ENCODE measurements at places on chromosomes 13 and 19. TPM values are rescaled to one million over a fixed set of nuclear protein-coding genes. Genes with fewer than 3 reads are reported as not detected.
A peak's percentile ranks its signal among the peaks of the same experiment; 100 is the strongest.

Gene ZNF429
- total RNA-seq, result 55.7 TPM

Gene SAFB2
- total RNA-seq, result 104 TPM

DNA sequence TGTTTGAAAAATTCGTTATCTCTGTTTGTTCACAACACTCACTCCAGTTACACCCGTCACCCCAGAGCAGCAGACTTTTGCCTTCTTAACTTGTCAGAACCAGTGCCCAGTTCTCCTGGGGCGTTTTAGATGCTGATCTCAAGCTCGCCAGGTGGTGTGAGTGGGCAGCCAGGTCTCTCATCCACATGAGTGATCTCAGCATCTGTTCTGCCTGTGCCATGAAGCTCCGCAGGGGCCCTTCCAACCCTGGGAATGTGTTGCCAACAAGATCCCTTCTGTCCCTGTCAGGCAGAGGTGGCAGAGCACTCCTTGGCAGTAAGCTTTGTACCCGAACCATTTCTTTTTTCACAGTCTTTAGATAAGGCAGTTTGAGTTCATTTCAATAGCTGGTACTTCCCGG is 896.5 kb downstream of the UQCRFS1 start:
- H3K27me3 ChIP-seq, result no peaks in the 10 kb centered on the region
- H3K36me3 ChIP-seq, result no peaks in the 10 kb centered on the region
- no peak overlapping the region for H3K4me3 ChIP-seq
- H3K27ac ChIP-seq, result peak overlapping the region; percentile 30
- H3K4me1 ChIP-seq, result peaks cover 6% of the 10 kb centered on the region

Gene ELSPBP1
- total RNA-seq, result not detected

DNA sequence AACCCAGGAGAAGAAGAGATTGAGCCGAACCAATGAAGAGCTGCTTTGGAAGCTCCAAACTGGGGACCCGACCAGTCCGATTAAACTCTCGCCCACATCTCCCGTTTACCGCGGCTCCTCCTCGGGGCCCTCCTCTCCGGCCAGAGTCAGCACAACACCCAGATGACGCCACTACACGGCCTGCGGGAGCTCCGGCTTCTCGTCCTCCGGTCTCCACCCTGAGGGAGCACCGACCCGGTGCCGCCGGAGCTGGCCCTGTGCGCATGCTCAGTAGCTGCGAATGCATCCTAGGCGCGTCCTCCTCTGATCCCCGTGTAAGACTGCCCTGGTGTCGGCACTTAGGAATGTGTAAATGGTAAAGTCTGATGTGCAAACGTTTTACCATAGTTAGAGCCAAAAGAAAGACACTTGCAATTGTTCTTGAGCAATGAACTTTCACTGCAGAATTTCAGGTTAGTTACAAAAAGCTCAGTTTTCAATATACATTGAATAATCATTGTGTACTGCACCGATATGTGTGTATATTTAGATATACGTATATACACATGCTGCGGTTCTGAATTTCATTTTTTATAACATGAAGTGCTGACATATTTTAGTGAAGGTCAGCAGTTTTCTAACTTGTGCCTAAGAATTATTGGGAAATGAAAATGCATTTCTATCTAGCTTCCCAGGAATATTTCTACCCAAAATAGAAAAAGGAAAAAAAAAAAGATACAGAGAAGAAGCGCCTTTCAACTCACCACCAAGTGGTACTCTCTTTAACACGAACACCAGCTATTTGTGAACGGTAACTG is 92.2 kb downstream of the SLC7A1 start:
- peaks cover 20% of the 10 kb centered on the region for H3K4me1 ChIP-seq
- H3K27me3 ChIP-seq, result no peaks in the 10 kb centered on the region
- no peaks in the 10 kb centered on the region for H3K36me3 ChIP-seq
- DNase-seq, result no peak
- H3K27ac ChIP-seq, result no peak overlapping the region

- H3K27me3 ChIP-seq, result no peaks in the 10 kb centered on the region
- H3K4me1 ChIP-seq, result peaks cover 64% of the 10 kb centered on the region
- no peak overlapping the region for H3K4me3 ChIP-seq
- H3K27ac ChIP-seq, result peak overlapping the region; percentile 98
These were observed 106.3 kb downstream of the KCTD15 start for GRCh38 chr19:33902802-33903488.

Data from body of pancreas (tissue), 4 donors.